ENCODE measurements at places on chromosomes 1 and 21.

- DNase-seq = no peak
These were observed 10.7 kb downstream of the HMGN2 start for GRCh38 chr1:26482921-26483320.

- DNase-seq = no peak
These were observed 770 bp downstream of the NTNG1 start for GRCh38 chr1:107141491-107142126.

GRCh38 chr1:21804536-21804935 lies 7.5 kb upstream of the LDLRAD2 start:
- DNase-seq = no peak

GRCh38 chr1:76857973-76858372 lies 9.3 kb upstream of the ST6GALNAC5 start:
- no peak for DNase-seq

DNA sequence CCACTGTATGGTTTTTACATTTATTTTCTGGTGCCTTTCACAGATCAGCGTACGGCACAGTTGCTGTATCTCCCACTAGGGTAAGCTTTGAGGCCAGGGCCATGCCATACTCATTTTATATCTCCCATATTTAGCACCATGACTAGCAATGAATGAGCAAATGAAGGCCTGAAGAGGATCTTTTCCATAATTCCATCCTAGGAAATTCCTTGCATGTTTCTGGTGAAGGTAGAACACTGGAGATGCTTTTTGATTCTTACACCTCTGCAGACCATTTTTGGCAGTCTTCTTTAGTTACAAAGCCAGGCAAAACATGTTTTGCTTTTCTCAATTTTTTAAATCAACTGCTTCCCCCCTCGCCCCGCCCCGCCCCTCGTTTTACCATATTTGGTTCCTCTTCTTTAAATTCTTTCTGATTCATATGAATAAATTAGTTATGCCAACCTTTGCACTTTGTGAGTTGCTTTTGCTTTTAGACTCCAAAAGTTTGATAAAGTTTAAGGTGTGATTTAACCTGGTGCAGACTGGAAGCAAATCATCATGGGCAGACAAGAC lies 78.9 kb upstream of the AK4 start:
- no peak for DNase-seq

DNA sequence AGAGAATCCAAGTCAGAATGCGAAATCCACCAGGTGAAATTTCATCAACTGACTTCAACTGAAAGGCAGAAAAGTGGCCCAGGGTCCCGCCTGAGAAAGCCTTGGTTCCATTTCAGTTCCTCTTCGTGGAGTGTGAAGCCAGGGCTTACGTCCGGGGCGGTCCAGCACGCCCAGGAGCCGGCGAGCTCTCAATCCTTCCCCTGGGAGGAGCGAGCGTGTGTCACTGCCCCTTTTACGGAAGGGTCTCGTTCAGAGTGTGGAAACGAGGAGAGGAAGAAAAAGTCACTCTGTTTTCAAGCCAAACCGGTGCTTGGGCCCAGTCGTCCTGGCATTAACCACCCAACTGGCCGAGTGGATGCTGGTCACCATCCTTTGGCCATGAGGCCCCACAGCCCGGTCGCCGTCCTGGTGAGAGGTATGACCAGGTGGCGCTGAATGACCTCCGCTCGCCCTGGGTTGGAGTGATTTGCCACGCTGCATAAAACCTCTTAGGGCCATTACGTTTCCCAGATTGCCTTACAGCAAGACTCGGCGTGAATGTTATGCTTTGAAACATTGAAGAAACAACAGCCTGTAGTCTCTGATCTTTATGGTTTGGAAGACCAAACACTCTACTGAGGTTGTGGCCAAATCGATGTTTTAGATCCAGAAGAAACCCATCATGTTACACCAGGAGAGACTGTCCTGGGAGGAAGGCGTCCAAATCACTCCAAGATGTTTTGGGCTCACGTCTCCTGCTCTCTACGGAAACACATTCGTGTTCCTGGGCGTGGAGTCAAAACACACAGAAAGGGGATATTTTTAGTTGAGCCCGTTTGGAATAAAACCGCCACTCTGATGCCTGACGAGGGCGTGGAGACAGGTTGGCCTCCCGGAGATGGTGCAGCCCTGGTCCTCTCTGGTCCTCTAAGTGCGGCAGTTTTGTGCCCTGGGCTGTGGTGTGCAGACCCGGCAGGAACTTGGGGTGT lies 93.6 kb upstream of the ACTRT2 start:
- no peak for DNase-seq

DNA sequence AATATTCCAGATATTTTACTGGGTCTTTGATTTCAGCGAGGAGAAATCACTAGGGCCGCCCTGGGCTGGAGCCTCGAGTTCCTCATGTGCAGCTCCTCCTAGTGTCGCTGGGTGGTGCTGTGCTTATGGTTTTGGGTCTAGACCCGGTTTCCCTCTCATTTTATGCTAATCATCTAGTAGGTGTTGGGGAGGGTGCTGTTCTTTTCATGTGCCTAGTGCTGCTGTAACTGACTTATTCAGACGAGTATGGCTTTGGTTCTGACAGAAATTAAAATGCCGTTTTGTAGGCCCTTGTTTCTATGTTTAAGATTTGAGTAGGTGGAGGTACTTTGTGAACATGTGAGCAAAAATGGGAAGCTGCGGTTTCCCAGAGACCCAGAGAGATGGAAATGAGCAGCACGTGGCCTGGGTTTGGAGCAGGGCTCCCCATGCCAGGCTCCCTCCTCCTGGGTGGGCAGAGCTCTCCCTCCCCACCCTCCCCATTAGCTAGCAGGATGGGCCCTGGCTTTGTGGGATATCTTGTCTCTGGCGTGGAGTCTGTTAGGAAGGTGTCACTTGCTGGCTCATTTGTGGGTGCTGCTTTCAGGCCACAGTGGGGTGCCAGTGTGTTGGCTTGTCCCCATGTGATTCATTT lies 74.0 kb upstream of the GPR88 start:
- DNase-seq = no peak

GRCh38 chr1:173062150-173062938 lies 11.6 kb upstream of the TNFSF18 start:
- no peak for DNase-seq

DNA sequence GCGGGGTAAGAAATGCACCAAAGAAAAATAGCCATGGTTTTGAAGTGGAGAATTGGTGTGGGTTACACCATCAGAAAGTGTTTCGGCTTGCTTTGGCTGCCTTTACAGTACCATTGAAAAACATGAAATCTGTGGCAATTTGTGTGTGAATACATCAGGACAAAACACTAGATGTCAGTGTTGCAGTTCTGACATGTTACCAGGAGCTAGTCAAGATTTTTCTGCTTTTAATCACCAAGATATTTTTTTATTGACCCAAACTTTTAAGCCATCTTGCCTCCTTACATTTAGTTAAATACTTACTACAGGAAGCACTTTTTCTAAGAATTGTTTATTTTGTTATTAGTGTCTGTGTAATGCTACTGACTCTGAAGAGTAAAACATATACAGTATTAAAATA lies 14.3 kb downstream of the RRP15 start:
- no peak for DNase-seq

DNA sequence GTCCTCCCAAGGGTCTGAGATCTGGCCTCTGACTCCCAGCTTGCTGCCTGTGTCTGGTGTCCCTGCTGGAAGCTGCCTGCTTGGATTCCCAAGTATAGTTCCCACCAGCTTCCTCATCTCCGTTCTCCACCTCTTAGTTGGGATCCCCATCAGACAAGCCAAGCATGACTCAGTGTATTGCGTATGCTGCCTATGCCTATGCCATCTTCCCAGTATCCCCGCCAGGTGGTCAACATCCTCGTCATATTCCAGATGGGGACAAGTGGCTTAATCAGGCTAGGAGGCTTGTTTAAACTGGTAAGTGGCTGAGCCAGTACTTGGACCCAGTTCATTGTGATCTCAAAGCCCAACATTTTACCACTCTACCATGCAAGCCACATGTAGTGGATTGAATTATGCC lies 204.4 kb downstream of the GRIK3 start:
- no peak for DNase-seq

DNA sequence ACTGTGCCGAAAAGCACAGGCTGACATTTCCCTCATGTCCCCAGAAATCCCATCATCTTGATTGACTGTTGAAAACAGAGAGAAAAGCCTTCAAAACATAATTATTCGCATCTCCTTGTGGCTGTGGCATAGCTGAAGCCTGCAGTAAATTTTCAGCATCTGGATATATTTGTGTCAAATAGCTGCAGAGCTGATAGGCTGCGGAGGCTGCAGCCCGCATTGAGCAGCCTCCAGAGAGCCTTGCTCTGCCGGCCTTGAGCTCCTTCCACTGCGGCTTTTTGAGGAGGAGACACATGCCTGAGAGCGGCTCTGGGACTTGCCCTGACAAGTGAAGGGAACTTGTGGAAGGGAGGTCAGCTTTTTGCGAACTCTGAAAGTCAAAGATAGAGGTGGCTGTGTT lies 144.7 kb downstream of the RYR2 start:
- no peak for DNase-seq

- DNase-seq = peak; percentile 92
These were observed 5.0 kb upstream of the COA7 start for GRCh38 chr1:52702886-52703787.

DNA sequence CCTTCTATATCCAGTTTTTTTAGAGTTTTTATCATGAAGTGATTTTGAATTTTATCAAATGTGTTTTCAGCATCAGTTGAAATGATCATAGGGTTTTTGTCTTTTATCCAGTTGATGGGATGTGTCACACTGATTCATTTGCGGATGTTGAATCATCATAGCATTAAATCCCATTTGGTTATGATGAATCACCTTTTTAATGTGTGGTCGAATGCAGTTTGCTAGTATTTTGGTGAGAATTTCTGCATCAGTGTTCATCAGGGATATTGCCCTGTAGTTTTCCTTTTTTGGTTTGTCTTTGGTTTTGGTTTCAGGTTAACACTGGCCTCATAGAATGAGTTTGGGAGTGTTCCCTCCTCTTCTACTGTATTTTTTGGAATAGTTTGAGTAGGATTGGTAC lies 80.3 kb downstream of the DIRAS3 start:
- DNase-seq = no peak

DNA sequence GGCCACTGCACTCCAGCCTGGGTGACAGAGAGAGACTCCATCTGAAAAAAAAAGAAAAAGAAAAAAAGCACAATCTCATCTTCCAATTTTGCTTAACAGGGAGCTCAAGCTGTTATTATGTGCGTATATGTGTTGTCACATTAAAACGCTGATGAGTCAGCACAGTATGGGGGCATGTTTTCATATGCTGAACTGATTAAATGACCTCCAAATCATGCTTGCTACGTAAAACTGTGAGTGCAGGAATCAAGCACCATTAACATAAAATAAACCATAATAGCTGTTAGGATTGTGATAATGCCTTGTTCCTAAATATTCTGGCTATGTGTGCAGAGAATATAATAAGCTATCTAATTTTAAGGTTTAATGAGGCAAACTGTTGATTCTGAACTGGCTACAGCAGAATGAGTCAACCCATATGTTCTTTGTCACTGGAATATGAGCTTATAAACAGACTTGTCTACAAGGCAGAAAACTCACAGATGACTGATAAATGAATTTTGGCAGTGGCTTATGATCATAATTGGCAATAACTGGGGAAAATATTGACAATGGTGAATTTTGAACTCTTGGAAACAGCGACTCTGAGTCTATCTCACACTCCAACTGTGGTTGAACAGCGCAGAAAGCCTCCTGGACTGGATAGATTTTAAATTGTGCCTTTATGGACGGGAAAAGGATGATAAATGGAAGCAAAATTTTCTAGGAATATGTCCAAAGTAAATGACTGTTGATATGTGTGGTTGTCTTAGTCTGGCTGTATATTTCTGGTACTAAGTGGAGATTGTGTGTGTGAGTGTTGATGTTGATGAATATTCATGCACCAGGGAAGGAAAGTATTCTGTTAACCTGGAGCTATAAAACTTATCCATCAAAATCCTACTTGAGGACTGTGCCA lies 75.5 kb downstream of the VCAM1 start:
- peak; percentile 36 for DNase-seq

- DNase-seq = no peak
These were observed 3.9 kb downstream of the EGLN1 start for GRCh38 chr1:231418101-231418740.

DNA sequence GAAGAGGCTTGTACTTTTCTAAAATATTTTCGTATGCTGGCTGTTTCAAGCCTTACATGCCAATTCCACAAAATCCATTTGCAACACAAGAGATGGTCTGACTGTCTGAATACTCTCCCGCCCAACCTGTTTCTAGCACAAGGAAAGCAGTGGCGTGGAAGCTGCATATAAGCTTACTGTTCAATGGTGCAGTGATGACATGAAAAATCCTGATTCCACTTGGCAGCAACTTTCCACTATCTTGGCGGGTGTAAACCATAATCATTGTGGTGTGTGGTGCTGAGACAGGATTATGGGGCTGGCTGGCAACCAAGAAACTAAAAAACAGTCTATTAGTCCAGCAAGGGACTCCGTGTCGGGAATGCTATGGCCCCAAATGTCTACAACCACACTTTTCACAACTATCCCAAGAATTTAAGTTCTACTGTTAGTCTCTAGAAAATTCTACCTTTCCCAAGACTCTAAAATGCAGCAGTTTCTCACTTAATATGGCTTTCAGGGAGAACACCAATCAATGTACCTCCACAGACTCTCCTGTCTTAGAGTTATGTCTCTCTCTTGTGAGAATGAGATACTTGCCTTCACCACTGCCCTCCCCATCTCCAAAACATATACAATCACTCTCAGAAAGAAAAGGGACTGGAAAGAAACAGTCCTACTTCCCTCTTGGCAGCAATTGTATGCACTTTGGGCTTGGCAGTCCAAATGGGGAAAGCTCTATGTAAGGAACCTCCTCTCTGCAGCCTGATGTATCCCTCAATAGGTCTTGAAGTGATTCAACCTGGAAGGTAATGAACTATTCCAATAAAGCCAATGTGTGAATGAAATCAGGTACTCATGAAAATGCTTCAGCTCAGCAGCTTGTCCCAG lies 9.5 kb downstream of the COLGALT2 start:
- DNase-seq = no peak

- DNase-seq = no peak
These were observed 940 bp upstream of the PLA2G2C start for GRCh38 chr1:20187103-20187812.

- DNase-seq = no peak
These were observed 123.2 kb downstream of the NTNG1 start for GRCh38 chr1:107264007-107264406.

GRCh38 chr21:31529406-31529805 lies 130.1 kb upstream of the SOD1 start:
- no peak for DNase-seq

- DNase-seq = no peak
These were observed 10.0 kb downstream of the PTPRF start for GRCh38 chr1:43540653-43541071.

DNA sequence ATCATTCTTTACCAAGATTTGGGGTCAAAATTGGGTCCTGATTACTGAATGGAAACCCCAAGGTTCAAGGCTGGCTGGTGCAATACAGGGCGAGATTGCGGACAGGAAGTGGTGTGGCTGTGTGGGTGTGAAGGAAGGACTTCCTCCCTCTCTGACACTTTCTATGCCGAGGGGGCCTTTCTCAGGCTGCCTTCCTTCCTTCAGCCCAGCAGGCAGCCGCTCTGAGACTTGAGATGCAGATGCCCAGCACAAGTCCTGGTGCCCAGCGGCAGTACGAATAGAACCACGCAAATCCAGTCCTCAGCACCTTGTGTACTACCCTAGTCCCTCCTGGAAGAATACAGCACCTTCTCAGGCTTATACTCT lies 16.3 kb downstream of the BATF3 start:
- no peak for DNase-seq

GRCh38 chr1:95497566-95497965 lies 263.6 kb downstream of the RWDD3 start:
- DNase-seq = no peak

GRCh38 chr1:106676021-106676420 lies 380.5 kb upstream of the PRMT6 start:
- DNase-seq = no peak

Data from NCI-H1930 (cell line).